ENCODE measurements at places on chromosomes 12 and 14.

DNA sequence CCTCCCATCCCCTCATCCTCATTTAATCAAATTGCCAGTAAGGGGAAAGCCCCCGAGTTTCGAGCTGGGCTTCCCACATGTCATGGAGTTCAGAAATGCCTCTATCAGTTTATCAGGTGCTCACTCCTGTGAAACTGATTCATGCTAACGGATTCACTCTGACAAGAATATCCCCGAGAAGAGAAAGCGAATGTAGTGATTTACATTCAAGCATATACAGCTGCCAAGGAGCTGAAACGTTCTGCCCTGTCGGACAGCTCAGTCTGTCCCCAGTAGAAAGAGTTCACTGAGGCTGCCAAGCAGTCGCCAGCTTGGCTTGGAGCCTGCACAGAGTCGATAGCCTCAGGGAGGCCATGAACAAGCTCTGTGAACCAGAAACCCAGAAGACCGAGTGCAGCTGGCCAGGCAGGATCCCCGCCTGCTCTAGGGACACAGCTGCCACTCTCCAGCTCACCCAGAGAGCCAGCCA is 88.4 kb downstream of the TMCC3 start:
- no peak for DNase-seq

GRCh38 chr14:93081876-93082570 is 33.7 kb downstream of the ITPK1 start:
- no peak for DNase-seq

GRCh38 chr14:84351646-84352045 is 1178.3 kb upstream of the FLRT2 start:
- no peak for DNase-seq

DNA sequence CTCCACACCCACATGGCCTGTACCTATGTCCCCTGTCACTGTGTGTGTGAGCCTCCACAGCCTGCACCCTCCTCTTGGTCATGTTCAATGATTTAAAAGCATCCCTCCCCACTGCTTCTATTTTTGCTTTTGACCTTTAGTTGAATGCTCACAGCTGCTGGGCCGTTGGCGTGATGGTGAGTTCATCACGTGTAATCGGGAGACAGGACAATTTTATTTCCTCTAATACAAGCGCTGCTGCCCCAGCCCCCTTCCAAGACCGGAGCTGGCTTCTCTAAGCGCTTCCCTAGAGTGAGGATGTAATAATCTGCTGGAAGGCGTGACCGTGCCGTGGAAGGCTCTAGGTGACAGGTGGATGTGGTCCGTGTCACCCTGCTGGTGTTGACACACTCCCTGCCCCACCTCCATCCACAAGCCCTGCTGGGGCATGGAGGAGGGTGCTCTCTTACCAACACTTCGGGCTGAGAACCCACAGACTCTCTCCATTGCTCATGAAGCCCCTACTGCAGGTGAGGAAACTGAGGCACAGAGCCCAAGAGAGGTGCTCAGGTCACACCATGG is 25.4 kb downstream of the CCDC85C start:
- no peak for DNase-seq

DNA sequence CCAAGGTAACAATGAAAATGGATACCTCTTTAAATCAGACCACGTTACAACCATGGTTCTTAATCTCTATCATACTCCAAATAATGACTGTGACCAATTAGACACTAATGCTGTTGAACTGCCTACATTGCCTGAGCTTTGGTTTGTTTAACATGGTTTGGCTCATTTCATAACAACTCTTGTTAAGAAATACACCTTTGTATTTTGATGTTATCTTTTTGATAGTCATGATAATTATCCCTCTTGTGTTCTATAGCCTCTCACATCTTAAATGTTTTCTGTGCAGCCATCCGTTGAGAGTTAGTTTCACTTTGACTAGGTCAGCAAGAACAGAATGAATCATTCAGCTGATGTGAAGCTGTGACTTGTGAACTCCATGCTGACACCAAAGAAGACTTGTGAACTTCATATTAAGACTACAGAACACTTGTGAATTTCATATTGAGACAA is 75.5 kb upstream of the RERGL start:
- DNase-seq: no peak

GRCh38 chr12:85807730-85808129 is 28.5 kb downstream of the RASSF9 start:
- DNase-seq: no peak

Measured in AG08395 (cell line).